Stimulated activated CD4-positive, alpha-beta T cell treated with anti-CD3 and anti-CD28 coated beads, Interleukin-12 subunit alpha, Interleukin-12 subunit beta, amount 100 ng/mL, for 24 hours (primary cell): ENCODE measurements at places on chromosomes 12 and 14.

DNA sequence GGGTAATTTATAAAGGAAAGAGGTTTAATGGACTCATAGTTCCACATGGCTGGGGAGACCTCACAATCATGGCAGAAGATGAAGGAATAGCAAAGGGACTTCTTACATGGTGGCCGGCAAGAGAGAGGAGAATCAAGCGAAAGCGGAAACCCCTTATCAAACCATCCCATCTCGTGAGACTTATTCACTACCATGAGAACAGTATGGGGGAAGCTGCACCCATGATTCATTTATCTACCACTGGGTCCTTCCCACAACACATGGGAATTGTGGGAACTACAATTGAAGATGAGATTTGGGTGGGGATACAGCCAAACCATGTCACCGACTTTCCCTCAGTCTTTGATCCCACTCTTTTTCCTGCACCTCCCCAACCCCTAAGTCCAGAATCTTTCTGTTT lies 12.6 kb upstream of the CTDSP2 start:
- DNase-seq, result no peak

DNA sequence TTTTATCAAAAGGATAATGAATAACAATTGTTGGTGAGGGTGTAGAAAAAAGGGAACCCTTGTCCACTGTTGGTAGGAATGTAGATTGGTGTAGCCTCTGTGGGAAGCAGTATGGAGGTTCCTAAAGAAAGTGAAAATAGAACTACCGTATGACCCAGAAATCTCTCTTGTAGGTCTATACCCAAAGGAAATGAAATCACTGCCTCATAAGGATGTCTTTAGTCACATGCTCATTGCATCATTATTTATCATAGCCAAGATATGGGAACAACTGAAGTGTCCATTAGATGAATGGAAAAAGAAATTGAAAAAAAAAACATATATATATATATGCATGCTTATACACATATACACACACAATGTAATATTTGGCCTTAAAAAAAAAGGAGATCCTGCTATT lies 158.8 kb upstream of the NPAS3 start:
- DNase-seq, result no peak

GRCh38 chr12:15209782-15210181 lies 11.4 kb downstream of the RERG start:
- DNase-seq, result no peak

- no peak for DNase-seq
Observed at GRCh38 chr12:100632445-100632892, 59.0 kb downstream of the GAS2L3 start.

DNA sequence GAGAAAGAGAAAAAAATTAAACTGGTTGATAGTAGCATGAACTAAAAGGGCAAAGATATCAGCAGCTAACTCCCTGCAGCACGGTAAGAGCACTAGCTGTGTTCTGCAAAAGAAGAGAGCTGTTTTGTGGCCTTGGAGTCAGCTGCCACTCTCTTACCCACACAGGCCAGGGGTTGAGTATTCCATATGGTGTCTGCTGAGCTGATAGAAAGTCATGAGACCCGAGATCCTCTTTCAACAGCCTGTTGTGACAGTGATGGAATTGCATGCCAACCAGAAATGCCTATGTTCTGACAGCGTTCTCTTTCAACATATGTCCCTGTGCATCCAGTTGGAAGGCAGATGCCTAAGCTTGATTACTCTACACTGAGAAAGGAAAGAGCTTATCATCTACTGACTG lies 39.9 kb downstream of the TMTC1 start:
- DNase-seq, result no peak

DNA sequence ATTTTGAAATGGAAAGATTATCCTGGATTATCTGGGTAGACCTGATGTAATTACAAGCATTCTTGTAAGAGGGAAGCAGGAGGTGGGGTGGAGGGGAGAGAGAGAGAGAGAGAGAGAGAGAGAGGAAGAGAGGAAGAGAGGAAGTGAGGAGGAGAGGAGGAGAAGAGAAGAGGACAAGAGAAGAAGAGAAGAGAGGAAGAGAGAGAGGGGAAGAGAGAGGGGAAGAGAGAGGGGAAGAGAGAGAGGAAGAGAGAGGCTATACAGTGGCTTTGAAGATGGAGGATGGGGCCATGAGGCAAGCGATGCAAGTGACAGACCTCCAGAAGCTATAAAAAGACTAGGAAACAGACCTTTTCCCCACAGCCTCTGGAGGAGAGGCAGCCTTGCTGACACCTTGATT lies 13.7 kb upstream of the CHST11 start:
- no peak for DNase-seq

DNA sequence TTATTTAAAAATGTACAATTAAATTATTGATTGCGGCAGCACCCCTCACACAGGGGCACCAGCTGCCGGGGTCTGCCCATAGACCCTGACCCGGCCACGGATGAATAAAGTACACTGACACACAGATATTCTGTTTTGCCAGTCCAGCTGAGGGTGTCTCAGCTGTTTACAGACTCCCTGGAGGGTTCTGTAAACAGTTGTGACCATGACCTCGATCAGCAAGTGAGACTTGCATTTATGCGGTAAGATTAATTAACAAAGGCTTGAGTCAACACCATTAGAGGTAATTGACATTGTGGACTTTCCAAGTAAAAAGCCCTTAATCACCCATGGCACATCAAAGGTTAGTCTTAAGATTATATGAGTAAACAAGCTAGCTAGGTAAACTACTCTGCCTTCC lies 94.3 kb downstream of the FUT8 start:
- no peak for DNase-seq

GRCh38 chr12:89166121-89166520 lies 186.2 kb downstream of the DUSP6 start:
- DNase-seq, result no peak

GRCh38 chr12:82665142-82665923 lies 21.4 kb upstream of the TMTC2 start:
- no peak for DNase-seq

GRCh38 chr12:105882404-105882803 lies 256.4 kb downstream of the NUAK1 start:
- no peak for DNase-seq

GRCh38 chr12:26112703-26113147 lies 12.1 kb downstream of the BHLHE41 start:
- no peak for DNase-seq

- DNase-seq, result no peak
Observed at GRCh38 chr14:103391048-103391447, 5.8 kb downstream of the MARK3 start.

GRCh38 chr12:39606712-39607423 lies 12.7 kb downstream of the ABCD2 start:
- no peak for DNase-seq

DNA sequence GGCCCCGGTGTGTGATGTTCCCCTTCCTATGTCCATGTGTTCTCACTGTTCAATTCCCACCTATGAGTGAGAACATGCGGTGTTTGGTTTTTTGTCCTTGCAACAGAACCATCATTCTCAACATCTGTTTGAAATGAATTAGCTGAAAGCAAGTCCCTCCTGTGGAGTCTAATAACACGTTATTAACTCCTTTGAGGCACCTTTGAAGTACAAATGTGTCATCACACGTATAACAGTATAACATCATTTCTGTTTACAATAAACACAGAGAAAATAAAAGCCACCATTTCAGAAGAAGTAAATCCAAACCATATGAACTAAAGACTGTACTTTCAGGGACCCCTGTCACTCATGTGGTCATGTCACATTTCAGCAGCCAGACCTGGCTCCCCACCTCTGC lies 198.5 kb downstream of the STXBP6 start:
- no peak for DNase-seq

DNA sequence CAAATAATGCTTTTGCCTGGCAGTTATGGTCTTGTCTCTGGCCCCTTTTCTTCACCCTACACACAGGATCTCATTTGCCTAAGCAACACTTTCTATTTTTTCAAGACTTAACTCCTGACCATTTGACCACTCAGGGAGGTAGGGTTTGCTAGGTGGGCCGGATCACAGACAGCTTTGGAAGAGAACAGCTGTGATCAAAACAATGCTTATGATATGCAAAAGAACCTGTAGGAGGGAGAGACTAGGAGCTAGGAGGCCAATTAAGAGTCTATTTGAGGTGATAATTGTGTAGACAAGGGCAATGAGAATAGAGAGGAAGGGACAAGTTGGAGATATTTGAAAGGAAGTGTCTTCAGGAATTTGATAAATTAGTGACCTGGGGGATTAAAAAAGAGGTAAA lies 12.3 kb upstream of the DACT1 start:
- DNase-seq, result no peak

- no peak for DNase-seq
Observed at GRCh38 chr12:133038118-133038709, 905 bp downstream of the ZNF84 start.
